OCI-M1 (cell line): ENCODE measurements at places on chromosomes 7 and 10.

DNA sequence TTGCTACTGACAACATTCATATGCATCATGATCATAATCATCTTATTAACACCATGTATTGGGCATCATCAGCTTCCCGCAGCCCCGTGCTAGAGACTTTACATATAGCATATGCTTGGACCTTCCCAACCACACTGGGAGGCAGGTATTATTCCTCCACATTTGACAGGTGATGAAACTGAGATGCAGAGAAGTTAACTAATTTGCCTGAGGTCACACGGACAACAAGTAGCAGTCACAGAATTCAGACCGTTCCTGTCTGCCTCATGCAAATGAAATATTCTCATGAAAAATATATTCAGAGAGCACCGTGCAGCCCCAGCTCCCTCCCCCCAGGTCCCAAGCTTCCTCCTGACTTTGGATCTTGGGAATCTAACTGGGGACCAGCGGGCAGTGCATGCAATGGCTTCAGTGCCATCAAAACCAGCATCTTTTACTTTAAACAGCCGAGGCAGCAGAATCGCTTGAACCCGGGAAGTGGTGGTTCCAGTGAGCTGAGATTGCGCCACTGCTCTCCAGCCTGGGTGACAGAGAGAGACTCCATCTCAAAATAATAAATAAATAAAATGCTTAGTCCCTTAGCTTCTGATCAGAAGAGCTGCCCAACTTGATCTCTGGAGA is 112.2 kb upstream of the GPR26 start:
- DNase-seq, result no peak

DNA sequence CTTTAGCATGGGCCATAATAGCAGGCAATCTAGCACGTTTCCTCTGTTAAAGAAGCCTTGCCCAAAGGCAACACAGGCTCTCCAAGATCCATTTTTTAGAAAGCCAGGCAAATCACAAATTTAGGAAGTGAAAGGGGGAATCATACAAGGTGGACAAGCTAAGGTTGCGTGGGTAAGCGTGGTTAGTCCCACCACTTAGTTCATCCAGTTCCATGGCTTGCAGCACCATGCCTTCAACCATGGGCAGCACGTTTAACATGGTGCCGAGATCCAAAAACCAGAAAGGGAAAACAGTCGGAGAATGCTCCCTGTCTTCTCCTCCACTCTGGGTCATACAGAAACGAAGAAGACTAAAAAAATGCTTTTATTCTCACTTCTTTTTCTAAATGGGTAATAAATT is 234.4 kb upstream of the IMMP2L start:
- peak; percentile 13 for DNase-seq

- DNase-seq, result no peak
Observed at GRCh38 chr7:18317941-18318340, 177.6 kb upstream of the HDAC9 start.

DNA sequence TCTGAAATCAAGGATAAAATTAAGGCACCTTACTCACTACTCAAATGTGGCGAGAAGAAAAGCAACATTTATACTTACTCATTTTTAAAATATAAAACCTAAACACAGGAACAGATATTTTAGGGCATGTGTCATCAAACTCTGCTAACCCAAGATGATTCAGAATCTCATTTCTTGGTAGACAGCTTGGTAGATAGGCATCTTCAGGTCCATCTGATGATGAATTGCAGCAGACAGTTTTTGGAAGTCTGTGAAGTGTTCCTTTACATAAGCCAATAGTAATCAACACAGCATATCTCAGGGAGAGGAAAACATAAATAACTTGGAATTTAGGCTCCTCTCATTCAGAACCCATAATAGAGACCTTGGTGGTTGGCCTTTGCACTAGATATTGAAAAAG is 3.4 kb downstream of the HIPK2 start:
- DNase-seq, result no peak

DNA sequence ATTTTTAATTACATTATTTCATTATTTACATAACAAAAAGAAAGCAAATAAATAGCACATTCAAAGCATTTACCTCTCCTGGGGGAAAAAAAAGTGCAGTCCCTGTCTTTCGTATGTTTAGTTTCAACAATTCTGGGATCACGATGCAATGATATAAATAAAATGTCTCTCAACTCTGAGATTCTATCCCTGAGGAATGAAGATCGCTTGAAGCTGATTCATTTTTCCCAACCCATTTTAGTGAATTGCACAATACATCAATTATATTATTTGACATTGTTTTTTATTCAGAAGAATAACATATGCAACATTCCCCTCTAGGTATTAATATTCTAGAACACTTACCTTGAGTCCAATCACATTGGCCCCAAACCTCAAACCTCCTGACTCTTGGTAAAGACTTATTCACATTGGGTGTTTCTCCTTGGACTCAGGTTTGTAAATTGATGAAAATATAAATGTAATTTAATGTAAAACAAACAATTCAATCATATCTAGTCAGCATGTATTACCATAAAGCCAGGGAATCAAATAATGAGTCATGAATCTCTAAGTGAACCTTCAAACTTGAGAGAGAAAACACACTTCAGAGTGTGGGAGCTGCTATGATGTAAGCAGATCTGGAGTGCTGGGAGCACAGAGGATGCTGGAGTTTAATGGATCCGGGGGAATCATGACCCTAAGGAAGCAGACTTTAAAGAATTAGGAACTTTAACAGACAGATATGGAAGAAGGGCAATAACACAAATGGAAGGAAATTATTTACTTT is 5.3 kb upstream of the SCIN start:
- no peak for DNase-seq

- no peak for DNase-seq
Observed at GRCh38 chr10:117463545-117463920, 79.0 kb upstream of the EMX2 start.

DNA sequence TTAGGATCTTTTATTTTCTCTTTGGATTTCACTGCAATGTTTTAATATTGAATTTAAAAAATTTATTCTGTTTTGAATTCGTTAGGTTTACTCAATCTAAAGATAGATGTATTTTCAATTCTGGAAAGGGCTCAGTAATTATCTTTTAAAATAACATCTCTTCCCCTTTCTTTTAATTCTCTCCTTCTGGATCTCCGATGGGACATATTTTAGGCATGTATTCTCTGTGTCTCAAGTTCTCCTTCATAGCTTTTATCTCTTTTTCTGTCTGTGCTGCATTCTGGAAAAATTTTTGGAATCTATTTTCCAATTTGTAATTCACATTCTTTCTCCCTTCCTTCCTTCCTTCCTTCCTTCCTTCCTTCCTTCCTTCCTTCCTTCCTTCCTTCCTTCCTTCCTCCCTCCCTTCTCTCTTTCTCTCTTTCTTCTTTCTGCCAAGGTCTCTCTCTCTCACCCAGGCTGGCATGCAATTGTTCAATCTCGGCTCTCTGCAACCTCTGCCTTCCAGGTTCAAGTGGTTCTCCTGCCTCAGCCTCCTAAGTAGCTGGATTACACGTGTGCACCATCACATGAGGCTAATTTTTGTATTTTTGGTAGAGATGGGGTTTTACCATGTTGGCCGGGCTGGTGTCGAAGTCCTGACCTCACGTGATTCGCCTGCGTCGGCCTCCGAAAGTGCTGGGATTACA is 98.5 kb upstream of the CTTNBP2 start:
- DNase-seq, result no peak

DNA sequence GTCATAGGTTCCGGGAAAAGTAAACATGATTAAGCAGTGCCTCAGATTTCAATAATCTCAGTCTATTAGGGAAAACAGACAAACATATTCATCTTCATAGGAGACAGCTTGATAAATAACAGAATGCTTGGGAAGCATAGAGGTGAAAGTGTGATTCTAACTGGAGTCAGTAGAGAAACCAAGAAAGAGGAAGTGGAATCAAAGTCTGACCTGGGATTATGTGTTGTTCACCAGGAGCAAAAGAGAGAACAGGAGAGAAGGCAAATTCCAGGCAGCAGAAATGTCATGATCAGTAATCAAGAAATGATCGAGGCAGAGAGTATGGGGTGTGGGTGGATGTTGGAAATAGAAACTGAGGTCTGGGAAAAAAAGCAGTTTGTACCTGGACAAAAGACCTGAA is 43.7 kb downstream of the DGKB start:
- peak; percentile 39 for DNase-seq

DNA sequence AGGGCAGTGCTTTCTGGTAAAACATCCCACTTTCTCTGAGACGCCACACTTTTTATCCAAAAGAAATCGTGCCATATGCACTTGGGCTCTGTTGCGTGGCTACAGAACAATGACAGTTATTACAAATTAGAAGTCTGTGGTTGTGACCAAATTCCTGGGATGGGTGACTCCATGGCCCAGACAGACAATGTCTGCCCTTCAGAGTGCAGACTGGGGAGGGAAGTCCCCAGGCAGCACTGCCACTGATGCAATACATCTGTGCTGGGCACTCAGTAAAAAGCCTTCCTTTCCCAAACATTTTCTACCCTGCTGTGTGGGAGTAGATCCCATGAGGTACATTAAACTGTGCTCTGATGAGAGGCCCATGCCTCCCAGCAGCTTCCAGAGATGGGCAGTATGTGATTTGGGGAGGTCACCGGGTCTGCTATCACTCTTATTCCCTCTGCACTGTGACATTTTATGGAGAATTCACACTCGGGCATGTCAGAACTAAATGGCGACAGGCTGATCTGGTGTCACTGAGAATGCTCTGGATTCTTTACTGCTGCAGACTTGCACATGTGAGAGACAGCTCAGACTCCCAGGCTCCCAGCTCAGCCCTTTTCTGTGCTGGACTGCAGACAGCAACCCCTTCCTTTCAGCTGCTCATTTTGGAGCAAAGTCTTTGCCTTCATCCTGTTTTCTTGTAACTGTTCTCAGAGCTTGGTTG is 243.5 kb upstream of the ZNF32 start:
- no peak for DNase-seq

GRCh38 chr10:8776926-8777622 is 722.6 kb downstream of the GATA3 start:
- DNase-seq, result no peak

GRCh38 chr10:72550239-72550638 is 75.6 kb downstream of the MICU1 start:
- no peak for DNase-seq

GRCh38 chr7:140084972-140085371 is 22.2 kb upstream of the PARP12 start:
- no peak for DNase-seq

DNA sequence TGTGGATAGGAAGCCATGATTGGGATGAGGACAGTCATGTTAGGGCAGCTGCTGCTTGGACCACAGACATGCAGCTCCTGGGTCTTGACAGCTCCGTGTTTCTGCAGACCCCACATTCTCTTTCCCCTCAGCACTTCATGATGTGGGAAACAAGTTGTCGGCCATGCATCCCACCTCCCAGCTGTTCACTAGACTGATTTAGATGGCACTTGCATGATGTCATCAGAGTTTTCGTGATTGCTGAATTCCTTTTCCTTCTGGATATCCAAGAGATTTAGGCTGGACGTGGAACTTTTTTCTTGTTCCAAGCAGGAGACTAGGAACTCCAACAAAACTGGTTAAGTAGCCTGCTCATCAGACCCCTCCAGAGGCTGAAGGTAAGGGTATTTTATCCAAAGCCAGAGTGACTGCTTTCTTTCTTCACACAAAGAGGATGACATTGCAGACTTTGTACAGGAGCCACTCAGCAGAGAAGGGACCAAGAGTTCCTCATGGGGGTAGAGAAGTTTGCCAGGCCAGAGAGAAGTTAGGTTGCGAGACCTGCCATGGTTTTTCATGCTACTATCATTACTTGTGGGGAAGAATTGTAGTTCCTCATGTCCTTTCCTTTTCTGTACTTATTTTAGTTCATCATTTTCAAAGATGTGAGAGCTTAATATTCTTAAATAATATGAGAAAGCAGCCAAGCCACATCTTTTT is 117.7 kb upstream of the GJD4 start:
- no peak for DNase-seq

DNA sequence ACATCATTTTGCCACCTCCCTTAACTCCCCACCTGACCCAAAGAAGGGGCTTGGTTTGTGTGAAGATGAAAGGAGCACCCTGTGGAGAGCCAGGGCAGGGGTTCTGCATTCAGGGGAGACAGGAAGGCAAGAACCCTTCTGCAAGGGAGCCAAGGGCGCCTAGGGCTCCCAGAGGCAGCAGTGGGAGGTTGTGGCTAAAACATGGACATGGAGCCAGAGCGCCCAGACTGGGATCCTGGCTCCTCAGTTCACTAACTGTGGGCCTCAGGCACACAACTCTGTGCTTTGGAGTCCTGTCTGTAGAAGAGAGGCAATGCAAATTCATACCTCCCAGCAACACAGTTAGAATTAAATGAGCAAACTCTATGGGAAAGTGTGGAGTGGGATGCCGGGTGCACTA is 123.1 kb upstream of the MACROH2A2 start:
- DNase-seq, result no peak

- no peak for DNase-seq
Observed at GRCh38 chr7:151794508-151795167, 82.3 kb downstream of the PRKAG2 start.

GRCh38 chr10:99809931-99810615 is 27.6 kb downstream of the ABCC2 start:
- DNase-seq, result no peak

GRCh38 chr10:86107131-86107530 is 259.5 kb downstream of the GRID1 start:
- no peak for DNase-seq

- DNase-seq, result no peak
Observed at GRCh38 chr7:144671429-144671828, 164.4 kb downstream of the TPK1 start.

DNA sequence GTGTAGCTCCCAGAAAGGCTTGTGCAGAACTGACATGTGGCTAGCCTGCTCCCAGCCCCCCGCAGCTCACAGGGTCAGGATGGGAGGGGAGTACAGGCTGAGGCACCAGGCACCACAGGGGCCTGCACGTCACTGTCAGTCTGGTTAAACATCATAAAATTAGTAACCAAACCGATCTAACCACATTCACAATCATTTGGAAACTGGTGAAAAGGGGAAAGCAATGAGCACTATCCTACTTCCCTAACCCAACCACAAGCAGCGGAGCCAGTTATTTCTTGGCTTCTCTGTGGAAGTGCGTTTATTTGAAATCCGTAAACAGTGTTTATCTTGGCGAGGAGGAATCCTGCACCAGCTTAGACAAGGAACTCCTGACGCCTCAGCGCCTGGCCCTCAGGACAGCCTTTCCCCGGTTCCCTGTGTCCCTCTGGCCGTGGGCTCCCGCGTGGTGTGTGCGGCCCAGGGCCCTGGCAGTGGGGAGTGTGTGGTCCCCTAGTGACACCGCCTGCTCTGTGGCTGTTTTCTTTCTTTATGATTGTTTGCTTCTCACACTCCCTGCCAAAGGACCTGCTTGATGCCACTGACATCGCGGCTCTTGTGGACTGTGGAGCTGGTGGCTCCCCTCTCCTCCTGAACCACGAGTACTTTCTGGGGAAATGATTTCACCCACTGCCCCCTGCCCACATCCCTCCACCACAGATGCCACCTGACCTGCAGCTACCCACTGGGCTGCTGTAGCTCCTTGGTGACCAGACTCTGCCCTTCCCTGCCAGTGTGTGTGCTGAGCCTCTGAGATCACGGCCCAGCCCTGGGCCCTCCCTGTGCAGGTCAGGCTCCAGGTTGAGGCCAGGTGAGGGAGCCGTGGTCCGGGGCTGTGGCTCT is 38.0 kb downstream of the INPP5A start:
- peak; percentile 71 for DNase-seq

DNA sequence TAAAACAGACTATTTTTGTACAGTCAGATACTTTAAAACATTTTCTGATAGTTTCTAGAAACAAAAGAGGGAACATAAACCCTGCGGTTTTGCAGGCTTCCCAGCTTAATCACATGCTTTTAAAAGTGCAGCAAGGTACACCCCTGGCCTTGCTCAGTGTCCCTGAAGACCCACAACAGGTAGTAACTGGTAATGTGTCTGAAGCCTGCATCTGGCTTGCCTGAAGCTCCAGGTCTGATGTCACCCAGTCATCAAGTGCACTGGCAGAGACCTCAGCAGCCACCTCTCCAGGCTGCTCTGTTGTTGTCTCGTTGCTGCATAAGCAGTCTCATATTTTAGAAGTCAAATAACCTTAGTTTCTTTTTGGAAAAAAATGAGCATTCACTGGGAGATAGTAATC is 376.1 kb upstream of the MTPN start:
- no peak for DNase-seq
